ENCODE measurements at places on chromosomes 1 and 21.

DNA sequence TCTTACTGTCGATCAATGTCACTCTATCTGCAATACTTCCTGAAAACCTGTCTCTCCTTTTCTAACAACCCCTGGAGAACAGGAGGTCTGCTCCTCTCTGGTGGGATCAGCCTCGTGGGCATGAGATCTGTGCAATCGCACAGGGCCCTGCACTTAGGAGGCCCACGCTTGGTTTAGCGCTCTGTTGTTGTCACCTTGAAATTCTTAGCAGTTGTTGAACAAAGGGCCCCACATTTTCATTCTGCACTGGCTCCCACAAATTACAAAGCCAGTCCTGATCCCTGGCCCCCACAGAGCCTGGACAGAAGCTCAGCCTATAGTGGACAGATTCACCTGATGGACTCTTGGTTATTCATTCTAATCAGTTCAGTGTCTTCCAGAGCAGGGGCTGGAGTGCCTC is 18.6 kb downstream of the SPOCD1 start:
- no peak for DNase-seq

DNA sequence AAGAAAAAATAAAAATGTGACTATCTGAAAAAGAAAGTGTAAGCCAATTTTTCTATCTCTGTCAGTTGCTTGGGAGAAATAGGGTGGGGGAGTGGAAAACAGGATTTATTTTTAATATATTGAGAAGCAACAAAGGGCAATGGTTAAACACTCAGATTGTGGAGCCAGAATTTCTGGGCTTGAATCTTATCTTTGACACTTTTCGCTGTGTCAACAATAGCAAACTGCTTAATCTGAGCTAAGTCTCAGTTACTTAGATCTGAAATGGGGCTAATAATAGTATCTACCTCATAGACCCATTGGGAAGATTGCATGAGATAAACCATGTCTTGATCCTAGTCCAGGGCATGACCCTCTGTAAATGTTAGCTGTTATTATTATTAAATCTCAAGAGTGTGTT is 468.1 kb downstream of the ADGRL2 start:
- DNase-seq: no peak

- peak; percentile 95 for DNase-seq
These were observed at the start of gene PUM1 for GRCh38 chr1:31065310-31066217. TSS of gene PUM1 (minus strand) at chr1:31065717. CDS start at chr1:31059566, 6,151 bp downstream.

DNA sequence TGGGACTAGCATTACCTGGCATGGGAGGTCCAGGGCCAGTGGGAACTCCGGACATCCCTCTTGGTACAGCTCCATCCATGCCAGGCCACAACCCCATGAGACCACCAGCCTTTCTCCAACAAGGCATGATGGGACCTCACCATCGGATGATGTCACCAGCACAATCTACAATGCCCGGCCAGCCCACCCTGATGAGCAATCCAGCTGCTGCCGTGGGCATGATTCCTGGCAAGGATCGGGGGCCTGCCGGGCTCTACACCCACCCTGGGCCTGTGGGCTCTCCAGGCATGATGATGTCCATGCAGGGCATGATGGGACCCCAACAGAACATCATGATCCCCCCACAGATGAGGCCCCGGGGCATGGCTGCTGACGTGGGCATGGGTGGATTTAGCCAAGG is 45.8 kb downstream of the ACP6 start:
- DNase-seq: no peak

GRCh38 chr1:176540428-176540827 is 77.5 kb downstream of the PAPPA2 start:
- no peak for DNase-seq

GRCh38 chr1:51877434-51878307 is 856 bp downstream of the NRDC start:
- DNase-seq: no peak

- no peak for DNase-seq
These were observed 71.0 kb downstream of the UMODL1 start for GRCh38 chr21:42142141-42142540.

DNA sequence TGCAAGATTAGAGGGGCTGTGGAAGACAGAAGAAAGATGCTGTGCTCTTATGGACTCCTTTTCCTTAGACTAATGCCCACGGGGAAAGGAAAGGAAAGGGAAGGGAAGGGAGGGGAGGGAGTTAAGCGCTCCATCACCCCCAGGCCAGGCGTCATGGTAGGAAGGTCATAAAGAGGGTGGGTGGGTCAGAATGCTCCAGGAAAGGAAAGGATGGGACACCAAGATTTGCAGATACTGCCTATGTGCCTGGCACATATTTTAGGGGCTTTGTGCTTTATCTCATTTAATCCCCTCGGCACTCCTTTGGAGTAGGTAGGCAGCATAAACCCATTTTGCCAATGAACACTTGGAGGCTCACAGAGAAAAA is 41.4 kb downstream of the MAB21L3 start:
- DNase-seq: no peak

DNA sequence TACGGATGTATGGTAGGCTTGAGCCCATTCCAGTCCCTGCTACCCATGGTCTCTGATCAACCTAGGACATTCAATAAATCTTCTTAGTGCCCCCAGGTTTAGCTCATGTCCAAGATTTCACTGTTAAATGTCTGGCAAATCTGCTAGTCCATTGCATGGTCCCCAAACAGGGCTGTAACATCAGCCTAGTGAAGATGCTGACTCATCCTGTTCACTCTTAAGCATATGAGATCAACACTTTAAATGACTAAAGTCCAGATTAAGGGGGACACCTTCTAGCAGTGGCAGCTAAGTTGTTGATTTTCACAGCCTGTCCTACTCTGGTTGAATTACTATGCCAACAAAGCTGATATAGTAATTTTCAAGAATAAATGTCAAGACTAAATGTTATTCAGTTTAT is 46.5 kb upstream of the NUF2 start:
- no peak for DNase-seq

DNA sequence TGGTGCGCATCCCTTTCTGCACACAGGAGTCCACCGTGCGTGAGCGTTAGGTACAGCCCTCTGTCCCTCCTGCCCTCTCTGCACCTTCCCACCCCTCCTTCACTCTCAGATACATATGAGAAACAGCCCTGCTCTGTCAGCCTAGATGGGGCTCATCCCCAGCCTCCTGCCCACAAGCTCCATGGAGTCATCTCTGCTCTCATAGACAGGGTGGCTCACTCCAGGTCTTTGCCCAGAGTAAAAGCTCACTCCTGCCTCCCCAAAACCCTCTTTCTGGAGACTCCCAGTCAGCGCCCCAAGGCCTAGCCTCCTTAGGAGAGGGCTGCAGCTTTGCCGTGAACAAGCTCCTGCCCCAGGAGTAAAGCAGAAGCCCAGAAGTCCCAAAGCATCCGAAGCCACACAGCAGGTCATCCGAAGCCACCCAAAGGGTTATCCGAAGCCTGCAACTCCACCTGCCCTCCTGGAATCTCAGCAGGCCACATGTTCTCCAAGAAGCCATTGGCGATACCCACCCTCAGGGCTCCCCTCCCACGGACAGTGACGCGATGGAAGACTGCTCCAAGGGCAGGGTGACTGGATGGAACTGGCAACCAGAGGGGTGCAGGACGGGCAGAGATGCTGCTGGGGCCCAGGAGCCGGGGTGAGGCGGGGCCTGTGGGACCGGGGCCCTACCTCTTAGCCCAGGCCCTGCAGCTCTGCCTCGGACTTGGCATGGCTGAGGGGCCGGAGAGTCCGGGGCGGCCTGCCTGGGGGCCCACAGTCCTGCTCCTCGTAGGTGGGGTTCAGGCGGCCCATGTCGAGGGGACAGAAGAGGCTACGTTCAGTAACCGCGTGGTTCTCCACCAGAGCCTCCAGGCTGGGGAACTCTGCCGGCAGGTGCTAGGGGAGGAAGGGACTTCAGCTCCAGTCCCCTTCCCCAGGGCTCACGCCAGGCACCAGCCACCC is 3.6 kb upstream of the KIF17 start:
- no peak for DNase-seq

GRCh38 chr1:172547071-172547470 is 14.1 kb downstream of the SUCO start:
- DNase-seq: no peak

- no peak for DNase-seq
These were observed 3.3 kb upstream of the AGT start for GRCh38 chr1:230717251-230717650.

GRCh38 chr21:40299451-40299850 is 432.2 kb downstream of the PCP4 start:
- no peak for DNase-seq

- no peak for DNase-seq
These were observed 33.5 kb upstream of the AGL start for GRCh38 chr1:99816656-99817055.

DNA sequence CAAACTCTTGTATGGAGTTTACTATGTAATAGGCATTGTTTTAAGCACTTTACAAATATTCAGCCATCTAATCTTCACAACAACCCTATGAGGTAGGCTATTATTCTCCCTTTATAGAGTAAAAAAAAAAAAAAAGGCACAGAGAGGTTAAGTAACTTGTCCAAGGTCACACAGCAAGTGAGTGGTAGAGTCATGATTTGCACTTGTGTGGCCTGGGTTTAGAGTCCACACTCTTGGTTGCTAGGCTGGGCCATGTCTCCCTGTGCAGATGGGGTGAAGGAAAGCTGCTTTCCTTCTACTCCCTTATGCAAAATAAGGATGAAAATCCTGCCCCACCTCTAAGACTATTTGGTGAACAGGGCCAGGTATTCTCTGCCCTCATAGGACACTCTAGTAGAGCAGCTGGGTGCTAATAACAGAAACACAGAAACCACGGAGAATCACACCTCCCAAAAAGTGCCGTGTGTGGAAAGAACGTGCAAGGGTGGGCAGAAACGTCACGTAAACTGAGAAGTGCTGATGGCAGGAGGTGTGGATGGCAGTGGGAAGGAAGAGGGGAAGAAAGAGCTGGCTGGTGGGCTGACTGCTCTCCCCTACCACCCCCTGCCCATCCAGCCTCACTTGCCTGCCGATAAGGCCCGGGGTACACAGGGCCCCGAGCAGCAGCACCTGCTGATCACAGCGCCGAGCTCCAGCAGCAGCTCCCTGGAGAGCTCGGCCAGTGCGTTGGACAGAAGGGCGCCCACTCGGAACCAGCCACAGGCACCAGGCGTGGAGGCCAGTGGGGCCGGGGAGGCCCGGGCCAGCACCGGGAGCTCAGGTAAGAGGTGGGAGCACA is 28.3 kb upstream of the VPS13D start:
- DNase-seq: no peak

GRCh38 chr1:25820247-25821111 is 725 bp downstream of the MTFR1L start:
- peak; percentile 39 for DNase-seq

- no peak for DNase-seq
These were observed 15.8 kb downstream of the CDA start for GRCh38 chr1:20604678-20605077.

DNA sequence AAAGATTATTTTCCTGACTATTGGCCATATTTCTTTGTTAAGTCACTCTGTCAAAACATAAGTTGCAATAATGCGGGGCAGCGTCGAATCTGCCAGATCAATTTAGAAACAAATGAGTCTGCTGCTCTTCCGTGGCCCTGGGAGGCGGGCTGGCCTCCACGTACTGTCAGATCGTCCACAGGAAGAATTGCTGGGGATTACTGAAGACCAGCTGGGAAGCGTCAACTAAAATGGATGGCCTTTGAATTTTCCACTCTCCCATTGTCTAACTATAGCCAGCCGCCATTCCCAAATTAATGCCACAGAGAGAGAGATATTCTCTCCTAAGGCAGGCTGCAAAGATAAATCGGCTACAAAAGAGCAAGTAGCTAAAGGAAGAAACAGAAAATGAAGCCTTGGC is 560.2 kb downstream of the SMYD3 start:
- DNase-seq: no peak

DNA sequence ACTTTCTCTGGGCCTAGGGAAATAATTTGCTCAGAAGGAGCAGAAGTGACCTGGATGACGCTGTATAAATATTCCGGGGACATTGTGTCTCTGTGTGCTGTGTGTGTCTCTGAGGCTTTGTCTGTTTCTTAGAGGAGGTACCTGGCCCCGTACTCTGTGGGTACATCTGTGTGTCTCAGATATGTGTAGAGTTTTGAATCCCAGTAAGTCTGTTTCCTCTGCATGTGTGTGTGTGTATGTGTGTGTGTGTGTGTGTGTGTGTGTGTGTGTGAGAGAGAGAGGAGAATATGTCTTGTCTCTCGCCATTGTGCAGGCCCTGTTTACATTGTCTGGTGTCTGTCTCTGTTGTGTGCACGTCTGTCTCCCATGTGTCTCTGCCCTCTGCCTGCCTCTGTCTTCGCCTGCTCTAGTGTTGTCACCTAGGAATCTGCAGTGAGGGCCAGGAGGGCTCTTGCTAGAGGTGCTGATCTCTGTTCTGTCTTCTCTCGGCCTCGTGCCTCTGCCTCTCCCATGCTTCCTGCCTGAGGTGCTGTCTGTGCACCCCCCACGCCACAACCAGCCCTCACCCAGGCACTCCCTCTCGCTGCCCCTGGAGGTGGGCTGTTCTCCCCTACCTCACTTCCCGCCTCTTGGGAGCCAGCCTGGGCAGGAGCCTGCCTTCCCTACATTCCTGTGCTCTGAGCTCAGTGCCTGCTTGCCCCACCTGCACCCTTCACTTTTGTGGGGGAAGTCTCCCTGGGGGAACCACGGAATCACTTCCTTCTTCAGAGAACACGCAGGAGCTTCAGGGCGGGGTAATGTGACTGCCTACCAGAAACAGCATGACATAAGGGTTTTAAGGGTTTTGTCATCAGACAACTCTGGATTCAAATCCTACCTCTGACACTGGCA is 5.9 kb downstream of the MAP7D1 start:
- no peak for DNase-seq
